ENCODE measurements at places on chromosomes 1 and 21.

- peak; percentile 65 for DNase-seq
These were observed 88.3 kb upstream of the IPO9 start for GRCh38 chr1:201740670-201741111.

GRCh38 chr1:89499320-89499719, 25.3 kb upstream of the LRRC8B start:
- no peak for DNase-seq

- no peak for DNase-seq
These were observed 36.2 kb upstream of the EDEM3 start for GRCh38 chr1:184790642-184791549.

- no peak for DNase-seq
These were observed 299.1 kb upstream of the NRIP1 start for GRCh38 chr21:15363921-15364320.

GRCh38 chr1:115463347-115463746, 125.3 kb upstream of the NGF start:
- no peak for DNase-seq

GRCh38 chr1:68955424-68955823, 458.5 kb upstream of the DEPDC1 start:
- DNase-seq = no peak

DNA sequence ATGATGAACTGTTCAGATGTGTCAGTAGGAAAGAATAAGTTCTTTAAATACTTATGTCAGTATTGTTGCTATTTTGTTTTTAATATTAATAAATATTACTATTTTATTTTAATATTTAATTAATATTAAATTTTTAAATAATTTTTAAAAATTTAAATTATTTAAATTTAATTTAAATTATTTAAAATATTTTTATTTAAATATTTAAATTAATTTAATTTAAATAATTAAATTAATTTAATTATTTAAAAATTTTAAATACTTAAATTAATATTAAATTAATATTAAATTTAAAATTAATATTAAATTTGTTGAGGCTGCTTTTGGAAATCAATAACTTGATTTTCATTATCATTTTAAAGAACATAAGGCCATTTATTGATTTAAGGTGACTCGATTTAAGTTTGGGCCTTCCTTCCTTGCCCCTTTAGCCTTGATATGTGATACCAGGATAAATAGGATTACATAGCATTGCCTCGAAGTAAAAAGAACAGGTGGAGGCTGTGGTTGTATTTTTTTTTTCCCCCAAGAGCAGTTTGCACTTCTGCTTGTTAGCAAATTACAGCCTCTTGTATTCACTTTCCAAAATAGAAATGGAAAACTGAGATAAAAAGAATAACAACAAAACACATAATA, 915.2 kb downstream of the TTLL7 start:
- DNase-seq = no peak

DNA sequence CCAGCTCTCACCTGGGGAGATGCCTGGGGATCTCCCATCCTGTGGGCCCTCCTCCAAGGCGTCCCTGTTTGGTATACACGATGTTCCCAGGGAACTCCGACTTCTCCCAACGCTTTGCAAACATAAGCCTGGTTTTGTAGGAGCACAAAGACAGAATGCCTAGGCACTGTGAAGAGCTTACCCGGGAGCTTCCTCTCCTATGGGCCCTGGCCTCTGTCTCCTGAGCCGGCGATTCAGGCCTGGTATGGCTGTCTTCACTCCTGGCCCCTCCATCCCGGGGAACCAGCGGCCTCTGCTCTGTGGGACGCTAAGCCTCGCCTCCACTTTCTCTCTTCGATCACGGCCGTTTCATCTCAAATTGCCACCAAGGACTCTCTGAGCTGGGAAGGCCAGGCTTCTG, 59.6 kb upstream of the ACTRT2 start:
- DNase-seq = no peak

GRCh38 chr1:66351478-66351877, 182.5 kb upstream of the SGIP1 start:
- DNase-seq = no peak

- DNase-seq = no peak
These were observed 53.0 kb downstream of the CRB1 start for GRCh38 chr1:197320991-197321531.

- DNase-seq = no peak
These were observed 32.3 kb downstream of the KIRREL1 start for GRCh38 chr1:158025576-158026230.

DNA sequence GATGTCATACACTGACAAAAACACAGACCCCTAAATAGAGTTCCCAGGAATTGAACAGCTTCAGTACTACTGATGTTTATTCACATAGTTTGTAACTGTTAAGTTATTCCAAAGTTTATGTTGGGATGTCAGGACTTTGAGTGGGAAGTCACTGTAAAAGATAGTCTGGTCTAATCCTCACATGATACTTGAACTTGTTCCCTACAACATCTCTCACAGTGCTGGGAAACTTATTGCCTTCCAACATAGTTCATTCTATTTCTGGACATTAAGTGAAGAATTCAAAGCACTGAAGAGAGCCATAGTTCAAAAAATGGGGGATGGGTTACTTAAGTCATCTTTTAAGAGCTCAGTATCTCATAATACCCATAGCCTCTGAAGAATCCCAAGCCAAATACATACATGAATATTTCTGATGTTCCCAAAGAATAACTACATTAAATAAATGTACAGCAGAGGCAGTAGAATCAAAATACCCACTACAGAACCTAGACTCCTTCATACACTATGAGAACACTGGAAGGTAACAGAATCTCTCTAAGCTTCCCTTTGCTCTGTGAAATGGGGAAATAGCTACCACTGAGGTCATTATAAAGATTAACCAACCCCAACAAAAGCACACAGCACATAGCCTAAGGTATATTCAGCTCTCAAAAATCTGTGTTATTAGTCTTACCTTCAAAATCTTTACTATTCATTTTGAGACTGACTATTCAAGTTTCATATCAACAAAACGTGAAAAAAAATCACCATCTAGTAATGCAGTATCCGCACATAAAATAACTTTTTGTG, 81.4 kb downstream of the ESRRG start:
- DNase-seq = no peak

DNA sequence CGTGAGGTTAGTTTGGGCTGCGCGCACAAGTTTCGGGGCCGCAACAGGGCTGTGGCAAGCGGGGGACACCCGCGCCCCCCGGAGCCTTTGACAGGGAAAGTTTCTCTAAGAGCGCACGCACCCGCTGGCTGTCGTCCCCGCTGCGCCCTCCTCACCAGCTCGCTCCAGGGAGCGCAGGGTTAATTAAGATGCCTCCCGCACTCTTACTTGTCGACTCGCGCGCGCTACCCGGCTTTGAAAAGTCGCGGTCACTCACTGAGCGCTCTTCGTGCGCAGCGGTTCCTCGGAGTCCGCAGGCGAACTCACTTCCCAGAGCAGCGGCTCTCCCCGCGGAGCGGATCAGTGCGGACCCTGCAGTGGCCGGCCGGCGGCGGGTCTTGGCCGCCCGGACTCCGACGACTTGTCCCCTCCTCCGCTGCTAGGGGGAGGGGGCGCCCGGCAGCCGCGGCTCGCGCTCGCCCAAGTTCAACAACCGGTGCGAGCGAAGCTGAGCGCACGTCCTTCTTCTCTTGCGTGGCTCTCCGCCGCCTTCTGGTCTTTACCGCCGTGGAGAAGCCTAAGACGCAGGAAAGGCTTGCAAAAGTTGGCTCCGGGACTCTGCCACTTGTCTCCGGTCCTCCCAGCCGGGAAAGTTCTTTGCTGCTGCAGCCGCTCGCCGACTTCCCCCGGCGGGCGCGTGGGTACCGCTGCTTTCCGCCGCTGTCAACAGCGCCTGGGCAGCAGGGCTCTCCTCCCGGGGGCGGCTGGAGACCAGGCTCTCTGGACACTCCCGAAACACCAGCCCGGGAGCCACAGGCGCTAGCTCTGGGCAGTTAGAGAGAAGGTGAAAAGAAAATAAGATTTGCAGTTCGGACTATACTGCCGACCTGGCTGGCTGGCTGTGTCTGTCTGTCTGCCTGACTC, 506 bp downstream of the JUN start:
- peak; percentile 62 for DNase-seq

GRCh38 chr1:214923278-214923915, 159.1 kb upstream of the KCNK2 start:
- DNase-seq = no peak

DNA sequence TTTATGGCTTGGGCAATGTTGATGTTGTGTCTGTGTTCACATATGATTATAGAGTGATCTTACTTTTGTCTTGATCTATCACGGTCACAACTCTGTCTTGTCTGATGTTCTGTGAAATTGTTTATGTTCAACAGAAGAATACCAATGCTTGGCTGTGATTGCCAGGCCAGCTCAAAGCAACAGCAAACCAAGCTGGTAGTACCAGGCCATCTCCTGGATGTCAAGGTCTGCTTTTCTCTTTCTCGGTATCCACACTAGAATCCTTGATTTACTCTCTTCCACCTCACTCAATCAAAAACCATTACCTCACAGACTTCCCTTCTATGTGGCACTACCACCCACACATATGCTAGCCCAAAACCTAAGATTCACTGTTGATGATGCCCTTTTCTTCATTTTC, 1.3 kb upstream of the CDC7 start:
- no peak for DNase-seq

- no peak for DNase-seq
These were observed 111.7 kb downstream of the EPHB2 start for GRCh38 chr1:22822371-22822770.

- DNase-seq = peak; percentile 79
These were observed 12.0 kb downstream of the SLAMF8 start for GRCh38 chr1:159838715-159839114.

GRCh38 chr1:56782773-56783172, 36.4 kb downstream of the FYB2 start:
- no peak for DNase-seq

GRCh38 chr1:224884361-224884801, 45.1 kb upstream of the DNAH14 start:
- DNase-seq = no peak

DNA sequence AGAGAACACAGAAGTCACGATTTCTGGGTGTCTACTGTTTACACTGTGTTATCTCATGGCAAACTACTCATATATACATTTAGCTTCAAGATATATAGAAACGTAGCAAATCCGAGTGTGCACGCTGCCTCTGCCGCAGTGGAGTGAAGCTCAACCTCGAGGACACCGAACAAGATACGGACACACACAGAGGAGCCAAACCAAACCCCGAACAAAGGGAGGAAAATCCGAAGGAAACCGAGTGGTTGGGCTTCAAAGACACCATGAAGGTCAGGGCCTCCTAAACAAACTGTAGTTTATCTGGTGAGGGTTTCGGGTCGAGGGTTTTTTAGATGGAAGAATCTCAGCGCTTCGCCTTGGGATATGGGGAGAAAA, 34.5 kb downstream of the SLC45A1 start:
- no peak for DNase-seq

DNA sequence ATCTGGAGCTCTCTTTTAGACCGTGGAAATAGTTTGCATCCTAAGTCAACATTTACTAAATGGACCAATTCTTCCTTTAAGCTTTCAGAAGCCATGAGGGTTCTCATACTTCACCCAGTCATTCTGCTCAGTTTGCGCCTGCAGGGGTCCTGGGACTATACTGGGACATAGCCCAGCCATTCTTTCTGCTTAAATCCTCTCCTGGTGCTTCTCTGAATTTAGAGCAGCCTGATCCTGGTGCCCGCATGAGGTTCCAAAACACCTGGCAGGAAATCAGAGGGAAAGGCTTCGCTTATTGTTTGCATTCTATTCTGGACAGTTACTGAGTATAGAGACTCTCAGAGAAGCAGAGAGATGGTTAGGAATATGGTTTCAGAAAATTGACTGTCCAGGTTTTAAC, 27.0 kb downstream of the TNN start:
- no peak for DNase-seq

- no peak for DNase-seq
These were observed 190.7 kb upstream of the ESRRG start for GRCh38 chr1:216913976-216914375.

- no peak for DNase-seq
These were observed 202.9 kb upstream of the ESRRG start for GRCh38 chr1:216925962-216926625.

DNA sequence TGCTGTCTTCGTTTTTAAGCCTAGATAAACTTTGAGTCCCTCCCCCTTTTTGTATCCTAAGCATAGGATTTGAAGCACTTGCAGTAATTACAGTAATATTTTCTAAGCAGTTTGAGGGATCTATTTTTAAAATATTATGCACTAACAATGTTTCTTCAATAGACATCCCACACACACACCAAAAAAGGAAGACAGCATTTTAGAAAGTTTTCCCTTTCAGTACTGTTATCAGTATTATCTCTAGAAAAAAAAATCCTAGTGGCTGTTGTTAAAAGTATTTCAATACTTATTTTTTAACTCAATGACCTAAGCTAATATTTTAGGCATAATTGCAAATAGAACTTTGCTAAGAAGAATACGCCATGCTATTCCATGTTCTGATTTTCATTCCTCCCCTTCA, 15.1 kb downstream of the MCOLN3 start:
- no peak for DNase-seq

- DNase-seq = no peak
These were observed 18.5 kb downstream of the NCF2 start for GRCh38 chr1:183571678-183572268.

DNA sequence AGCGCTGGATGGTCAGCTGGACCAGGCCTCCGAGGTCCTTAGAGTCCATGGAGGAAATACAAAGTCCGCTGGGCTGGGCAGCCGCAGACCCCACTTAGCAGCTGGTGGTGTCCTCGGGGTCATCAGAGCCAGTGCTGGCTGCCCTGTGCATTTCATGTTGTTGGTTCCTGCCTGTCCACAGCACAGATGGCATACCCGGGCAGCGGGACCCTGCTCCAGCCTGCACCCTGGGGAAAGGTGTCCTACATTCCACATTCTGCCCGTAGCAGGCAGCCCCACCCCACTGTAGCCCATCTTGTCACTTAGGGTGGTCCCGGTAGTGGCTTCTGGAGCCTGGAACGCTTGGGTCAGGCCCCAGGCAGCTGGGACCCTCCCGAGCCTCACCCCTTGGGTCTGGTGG, 19.8 kb downstream of the PRKCZ start:
- no peak for DNase-seq

DNA sequence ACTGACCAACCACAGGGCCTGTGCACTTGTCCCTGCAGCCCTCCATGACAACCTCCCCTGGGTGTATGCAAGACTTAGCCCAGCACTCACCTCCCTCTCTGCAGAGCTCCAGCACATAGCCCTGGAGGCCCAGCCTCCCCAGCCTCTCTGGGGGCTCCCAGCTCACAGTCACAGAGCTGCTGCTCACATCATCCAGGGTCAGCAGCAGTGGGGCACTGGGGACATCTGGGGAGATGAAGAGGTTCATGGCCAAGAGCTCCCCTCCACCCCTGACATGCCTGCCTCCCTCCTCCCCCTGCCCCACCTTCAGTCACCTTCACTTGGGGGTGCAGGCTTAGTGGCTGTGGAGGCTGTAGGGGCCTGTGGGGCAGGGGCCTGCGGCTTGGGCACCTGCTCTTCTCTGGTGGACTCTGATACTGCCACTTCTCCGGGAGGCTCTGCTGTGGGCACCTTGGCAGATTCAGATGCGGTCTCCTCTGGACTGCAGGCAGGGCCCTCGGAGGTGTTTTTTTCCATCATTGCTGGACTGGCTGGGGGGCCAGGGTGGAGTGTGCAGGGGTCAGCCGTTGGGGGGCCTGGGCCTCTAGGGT, at the start of gene MYBPH:
Gene MYBPH (minus strand): TSS at position 590 of the 590 bp plus-strand sequence. CDS start 71 bp downstream, at position 519.
- no peak for DNase-seq
